ENCODE measurements at places on chromosomes 1 and 21.

DNA sequence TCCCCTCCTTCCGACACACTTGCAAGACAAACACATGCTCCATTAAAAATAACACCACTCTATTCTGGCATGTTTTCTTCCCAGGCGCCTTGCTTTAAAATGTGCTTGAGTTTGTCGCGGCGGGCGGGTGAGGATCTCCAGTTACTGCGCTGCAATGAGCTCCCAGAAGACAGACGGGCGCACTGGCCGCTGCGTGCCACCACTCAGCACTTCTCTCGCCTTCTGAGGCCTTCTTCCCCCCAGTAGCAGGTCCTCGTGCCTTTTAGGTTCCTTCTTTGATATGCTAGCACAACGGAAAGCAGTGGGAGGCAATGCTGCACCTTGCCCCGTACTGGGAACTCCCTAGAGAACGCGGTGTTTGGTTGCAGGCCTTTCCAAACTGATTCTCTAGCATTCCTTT is 279.5 kb upstream of the NR5A2 start:
- DNase-seq = no peak

DNA sequence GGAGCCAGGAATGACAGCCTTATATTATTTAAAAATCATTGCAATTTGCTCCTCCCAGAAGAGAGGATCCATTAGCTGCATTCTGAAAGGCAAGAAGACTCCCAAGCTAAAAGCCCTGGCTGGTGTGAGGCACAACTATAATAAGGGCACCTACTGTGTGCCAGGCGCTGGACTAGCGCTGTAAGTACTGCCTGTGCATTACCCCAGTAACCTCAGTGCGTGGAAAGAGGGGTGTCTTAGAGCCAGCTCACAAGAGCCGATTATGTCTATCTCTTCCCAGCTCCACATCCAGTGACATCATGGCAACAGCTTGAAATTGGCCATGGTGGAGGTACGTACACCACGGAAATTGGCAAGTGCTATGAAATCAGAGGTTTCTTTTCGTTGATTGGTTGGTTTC is 141.7 kb upstream of the IRF2BP2 start:
- no peak for DNase-seq

- DNase-seq = no peak
Measured at GRCh38 chr1:173333581-173333980, 126.5 kb upstream of the TNFSF4 start.

GRCh38 chr1:1217621-1218523 is 3.9 kb upstream of the TNFRSF4 start:
- DNase-seq = no peak

DNA sequence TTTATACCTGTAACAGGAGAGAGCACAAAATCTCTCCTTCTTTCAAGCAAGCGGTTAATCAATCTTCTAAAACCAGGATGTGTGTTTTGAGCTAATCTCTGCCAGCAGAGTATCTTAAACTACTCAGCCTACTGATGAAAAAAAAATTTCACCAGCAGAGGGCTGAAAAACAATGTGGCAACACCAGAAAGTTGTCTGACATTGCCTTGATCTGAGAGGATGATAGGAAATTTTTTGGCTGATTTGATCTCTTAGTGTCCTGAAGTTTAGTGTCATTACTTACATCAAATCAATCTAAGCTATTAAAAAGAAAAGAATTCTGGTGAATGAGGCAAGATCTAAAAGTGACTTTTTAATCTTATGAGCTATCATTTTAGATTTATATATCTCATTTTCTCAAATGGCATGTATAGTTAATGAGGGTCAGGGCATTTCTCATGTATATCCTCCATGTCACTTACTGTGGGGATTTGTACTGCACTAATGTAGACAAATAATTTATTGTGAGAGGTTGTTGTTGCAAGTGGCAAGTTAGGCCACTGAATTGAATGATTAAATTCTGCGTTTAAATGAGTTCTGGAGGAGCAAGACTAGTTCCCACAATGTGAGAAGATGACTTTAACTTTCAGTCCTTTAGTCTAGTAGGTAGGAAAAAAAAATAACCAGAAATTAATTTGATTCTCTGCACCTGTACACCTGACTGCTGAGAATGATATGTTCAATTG is 10.9 kb downstream of the ADAMTS1 start:
- no peak for DNase-seq

GRCh38 chr21:46424621-46425020 is 34.1 kb upstream of the DIP2A start:
- no peak for DNase-seq
